ENCODE measurements at places on chromosomes 1 and 21.
A peak's percentile ranks its signal among the peaks of the same experiment; 100 is the strongest.

GRCh38 chr1:93416183-93416582 lies 31.7 kb upstream of the FNBP1L start:
- no peak for DNase-seq

GRCh38 chr1:101288491-101288944 lies 51.7 kb downstream of the S1PR1 start:
- peak; percentile 16 for DNase-seq

GRCh38 chr1:218667781-218668516 lies 322.8 kb downstream of the TGFB2 start:
- no peak for DNase-seq

- DNase-seq = no peak
Observed at GRCh38 chr1:29805896-29806160, 569.5 kb downstream of the PTPRU start.

- DNase-seq = no peak
Observed at GRCh38 chr1:87673309-87673708, 344.6 kb downstream of the LMO4 start.

DNA sequence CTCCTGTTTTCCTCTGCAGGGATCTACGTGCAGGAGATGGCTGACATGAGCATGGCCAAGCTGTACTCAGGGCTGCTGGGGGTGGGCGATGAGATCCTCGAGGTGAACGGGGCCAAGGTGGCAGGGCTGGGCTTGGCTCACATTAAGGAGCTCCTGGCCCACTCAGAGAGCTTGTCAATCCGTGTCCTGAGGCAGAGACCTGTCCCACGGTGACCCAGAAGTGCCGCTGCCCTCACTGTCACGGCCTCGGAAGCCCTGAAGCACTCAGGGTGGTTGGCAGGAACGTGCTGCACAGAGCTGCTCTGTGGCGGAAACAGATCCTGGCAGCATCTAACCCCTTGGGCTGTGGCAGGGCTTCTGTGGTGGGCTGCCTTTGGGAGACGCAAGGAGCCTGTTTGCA lies 37.6 kb downstream of the KIAA1614 start:
- DNase-seq = no peak

DNA sequence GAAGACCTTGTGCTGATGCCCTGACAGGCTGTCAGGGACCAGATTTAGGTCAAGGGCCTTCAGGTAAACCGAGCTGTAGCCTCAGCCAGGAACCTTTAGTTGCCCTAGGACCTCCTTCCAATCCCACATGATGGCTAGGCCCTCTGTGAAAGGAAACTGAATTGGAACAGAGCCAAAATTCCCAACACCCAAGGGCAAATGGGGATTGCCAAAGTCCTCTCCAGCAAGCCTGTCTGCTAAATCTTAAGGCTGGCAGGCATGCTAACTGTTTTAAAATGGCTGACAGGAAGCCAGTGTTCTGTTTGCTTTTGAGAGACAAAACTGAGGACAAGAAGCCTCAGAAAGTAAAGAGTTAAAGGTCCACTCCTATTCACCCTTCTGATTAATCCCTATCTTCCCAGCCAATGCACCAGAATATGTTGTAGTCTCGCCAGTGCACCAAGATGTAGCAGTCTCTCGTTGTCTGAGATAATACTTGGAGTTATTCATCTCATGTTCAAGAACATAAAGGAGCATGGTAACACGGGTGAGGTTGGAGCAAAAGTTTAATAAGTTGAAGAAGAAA lies 35.1 kb downstream of the MSTO1 start:
- no peak for DNase-seq

DNA sequence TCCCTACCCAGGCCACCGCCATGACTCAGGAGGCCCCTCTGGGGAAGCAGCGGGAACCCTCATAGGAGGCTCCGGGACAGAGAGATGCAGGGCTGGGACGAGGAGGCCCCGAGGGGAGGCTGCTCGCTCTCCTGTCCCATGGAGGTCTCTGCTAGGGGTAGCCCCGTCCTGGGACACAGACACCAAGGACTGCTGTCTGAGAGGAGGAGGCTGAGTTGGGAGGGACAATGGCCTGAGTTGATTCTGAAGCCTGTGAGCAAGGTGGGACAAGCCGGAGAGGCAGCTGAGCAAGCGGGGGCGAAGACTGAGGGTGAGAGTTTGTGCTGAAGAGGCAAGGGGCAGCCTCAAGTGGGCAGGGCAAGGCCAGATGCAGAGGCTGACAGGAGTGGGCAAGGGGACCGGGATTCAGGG lies 17.4 kb downstream of the SLC27A3 start:
- no peak for DNase-seq

DNA sequence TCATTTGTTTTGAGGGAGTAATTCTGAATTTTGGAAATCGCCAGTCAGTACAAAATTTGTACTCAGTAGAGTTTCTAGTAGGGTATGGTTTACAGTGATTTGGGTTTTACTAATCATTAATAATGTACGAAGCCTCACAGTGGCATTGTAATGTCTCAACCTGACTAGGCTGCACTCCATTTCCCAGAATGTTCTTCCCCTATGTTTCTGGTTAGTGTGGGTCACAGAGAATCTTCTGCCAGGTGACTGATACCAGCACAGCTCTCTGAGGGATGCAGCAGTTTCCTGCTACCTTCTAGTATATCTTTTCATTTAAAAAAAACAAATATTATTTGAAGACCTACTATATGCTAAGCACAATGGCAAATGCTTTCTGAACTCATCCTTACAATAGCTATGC lies 112.9 kb downstream of the PTPN14 start:
- DNase-seq = no peak

- DNase-seq = no peak
Observed at GRCh38 chr21:37367703-37368540, 1.3 kb downstream of the DYRK1A start.

DNA sequence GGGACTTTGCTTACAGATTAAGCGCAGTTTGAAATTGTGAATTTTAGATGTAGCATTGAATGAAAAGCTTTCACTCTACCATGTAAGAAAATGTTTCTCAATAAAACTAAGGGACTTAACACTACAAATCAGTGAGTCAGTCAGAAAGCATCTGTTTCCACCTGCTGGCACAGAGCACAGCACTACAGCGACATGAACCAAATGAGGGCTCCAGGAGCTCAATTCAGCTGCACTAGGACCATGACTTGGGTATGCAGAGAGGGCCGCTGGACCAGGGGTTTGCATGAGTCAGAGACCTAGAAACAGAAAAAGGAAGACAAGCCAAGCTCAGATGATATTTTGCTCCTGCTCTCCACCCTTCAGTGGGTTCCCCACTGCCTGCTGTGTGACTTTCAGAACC lies 5.2 kb downstream of the SUSD4 start:
- DNase-seq = no peak

GRCh38 chr1:212698467-212699103 lies 1.1 kb downstream of the BATF3 start:
- DNase-seq = no peak

DNA sequence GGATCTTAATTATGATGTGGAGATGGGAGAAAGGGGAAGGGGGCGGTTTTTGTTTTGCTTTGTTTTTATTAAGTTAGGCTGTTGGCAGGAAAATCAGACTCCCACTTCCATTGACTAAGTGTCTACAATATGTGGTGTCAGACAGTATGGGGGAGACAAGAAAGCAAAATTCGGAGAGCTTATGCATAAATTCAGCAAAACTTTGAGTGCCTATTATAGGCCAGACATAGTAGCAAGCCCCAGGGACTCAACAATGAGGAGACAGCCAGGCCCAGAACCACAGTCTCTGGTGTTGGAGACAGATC lies 835 bp upstream of the TSPAN2 start:
- DNase-seq = no peak

DNA sequence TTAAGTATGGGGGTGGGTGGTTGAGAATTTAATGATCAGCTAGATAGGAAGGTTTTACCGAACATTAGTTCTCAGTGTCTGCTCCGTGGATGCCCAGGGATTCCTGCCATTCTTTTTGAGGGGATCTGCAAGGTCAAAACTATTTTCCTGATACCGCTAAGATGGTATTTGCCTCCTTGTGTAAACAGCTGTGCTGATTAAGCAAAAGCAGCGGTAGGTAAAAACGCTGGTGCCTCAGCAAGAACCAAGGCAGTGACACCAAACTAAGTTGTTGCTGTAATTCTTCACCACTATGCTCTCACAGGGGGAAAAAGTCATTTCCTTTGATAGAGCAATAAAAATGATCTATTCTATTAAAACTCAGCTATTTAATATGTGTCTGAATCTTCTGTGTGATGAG lies 229.0 kb downstream of the FMN2 start:
- no peak for DNase-seq

DNA sequence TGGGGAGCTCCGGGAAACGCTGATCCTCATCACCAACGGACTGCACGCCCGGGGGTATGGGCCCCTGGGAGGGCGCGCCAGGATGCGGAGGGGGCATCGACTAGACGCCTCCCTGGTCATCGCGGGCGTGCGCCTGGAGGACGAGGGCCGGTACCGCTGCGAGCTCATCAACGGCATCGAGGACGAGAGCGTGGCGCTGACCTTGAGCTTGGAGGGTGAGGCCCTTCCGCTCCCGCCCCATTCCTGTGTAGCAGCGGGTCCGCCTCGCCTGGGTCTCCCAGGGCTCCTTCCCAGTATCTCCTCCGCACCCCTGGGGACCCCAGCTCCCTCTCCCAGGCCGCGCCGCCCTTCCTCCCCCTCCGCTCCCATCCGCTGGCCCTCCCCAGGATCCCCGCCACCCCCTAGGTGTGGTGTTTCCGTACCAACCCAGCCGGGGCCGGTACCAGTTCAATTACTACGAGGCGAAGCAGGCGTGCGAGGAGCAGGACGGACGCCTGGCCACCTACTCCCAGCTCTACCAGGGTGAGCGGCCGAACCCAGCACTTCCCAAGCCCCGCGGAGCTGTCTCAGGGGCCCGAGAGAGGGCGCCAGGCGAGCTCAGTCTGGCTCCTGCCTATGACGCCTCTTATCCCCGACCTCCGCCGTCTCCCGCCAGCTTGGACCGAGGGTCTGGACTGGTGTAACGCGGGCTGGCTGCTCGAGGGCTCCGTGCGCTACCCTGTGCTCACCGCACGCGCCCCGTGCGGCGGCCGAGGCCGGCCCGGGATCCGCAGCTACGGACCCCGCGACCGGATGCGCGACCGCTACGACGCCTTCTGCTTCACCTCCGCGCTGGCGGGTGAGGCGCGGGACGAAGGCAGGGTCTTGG lies 5.0 kb downstream of the HAPLN2 start:
- DNase-seq = no peak

GRCh38 chr1:12456979-12457378 lies 161.0 kb downstream of the DHRS3 start:
- DNase-seq = no peak

DNA sequence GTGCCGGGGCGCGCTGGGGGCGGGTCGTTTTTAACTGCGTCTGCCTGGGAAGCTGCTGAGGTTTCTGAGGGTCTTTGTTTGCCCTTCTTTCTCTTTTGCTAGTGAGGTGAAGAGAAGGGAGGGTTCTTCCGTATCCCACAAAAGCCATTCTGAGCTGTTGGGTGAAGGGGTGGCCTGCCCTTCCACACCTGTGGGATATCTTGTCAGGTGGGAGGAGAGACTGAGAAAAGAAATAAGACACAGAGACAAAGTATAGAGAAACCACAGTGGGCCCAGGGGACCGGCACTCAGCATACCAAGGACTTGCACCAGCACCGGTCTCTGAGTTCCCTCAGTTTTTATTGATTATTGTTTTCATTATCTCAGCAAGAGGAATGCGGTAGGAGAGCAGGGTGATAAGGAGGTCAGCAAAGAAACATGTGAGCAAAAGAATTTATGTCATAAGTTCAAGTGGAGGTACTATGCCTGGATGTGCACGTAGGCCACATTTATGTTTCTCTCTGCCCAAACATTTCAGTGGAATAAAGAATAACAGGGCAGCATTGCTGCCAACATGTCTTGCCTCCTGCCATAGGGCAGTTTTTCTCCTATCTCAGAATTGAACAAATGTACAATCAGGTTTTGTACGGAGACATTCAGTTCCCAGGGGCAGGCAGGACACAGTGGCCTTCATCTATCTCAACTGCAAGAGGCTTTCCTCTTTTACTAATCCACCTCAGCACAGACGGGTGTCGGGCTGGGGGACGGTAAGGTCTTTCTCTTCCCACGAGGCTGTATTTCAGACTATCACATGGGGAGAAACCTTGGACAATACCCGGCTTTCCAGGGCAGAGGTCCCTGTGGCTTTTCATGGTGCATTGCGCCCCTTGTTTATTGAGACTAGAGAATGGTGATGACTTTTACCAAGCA lies 972 bp downstream of the PGBD2 start:
- no peak for DNase-seq

DNA sequence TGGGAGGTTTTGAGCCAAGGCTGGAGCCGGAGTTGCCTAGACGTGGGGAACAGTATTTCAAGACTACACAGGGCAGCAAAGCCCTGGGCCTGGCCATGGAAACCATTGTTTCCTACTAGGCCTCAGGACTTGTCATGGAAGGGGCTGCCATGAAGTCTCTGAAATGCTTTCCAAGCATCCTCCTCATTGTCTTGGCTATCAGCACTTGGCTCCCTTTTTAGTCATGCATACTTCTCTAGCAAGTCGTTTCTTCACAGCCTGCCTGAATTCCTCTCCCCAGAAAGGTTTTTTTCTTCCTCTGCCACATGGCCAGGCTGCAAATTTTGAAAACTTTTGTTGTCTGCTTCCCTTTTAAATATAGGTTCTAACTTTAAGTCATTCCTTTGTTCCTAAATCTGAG lies 406.6 kb upstream of the TMPRSS15 start:
- DNase-seq = no peak

DNA sequence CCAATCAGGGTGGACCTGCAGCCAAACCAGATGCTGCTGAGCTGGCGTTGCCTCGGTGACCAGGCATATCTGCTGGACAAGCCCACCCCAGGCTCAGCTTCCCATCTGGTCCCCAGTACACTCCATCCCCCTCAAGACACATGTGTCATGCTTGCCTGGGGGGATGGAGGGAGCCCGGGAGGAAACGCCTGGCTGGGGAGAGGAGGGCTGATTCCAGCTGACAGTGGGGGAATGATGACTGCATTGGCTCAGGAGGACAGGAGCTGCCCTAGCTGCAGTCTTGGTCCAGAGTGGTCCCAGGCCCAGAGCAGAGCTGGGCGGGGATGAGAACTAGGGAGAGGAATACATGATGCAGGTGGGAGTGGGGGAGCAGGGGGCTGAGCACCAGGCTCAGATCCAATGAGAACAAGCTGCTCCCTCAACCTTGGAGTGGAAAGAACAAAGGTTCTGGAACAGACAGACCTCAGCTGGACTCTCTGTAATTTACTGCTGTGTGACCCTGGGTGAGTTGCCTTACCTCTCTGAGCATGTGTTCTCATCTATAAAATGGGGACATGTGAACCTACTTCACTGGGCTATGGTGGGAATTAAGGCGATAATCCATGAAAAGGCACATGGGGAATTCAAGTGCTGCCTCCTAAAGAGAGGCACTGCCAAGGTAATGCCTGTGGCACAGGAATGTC lies 23.1 kb upstream of the ECE1 start:
- DNase-seq = no peak

- DNase-seq = no peak
Observed at GRCh38 chr1:22711071-22711470, 432 bp downstream of the EPHB2 start.

DNA sequence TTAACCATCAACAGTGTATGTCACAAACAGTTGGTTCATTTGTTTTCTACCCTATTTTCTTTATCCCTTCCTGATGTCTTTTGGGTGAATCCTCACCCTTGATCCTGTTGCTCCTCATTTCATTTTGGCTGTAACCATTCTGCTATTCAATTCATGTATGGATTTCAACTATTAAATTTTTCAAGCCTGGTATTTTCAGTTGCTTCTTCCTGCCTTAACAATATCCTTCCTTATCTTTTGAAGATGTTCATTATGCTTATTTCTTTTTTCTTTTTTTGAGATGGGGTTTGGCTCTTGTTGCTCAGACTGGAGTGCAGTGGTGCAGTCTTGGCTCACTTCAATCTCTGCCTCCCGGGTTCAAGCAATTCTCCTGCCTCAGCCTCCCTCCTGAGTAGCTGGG lies 2.8 kb upstream of the RNU5D-1 start:
- DNase-seq = no peak

Measured in NCI-H1417 treated with DMSO at 0.1 percent for 48 hours (cell line).